ENCODE measurements at places on chromosomes 1 and 21.

DNA sequence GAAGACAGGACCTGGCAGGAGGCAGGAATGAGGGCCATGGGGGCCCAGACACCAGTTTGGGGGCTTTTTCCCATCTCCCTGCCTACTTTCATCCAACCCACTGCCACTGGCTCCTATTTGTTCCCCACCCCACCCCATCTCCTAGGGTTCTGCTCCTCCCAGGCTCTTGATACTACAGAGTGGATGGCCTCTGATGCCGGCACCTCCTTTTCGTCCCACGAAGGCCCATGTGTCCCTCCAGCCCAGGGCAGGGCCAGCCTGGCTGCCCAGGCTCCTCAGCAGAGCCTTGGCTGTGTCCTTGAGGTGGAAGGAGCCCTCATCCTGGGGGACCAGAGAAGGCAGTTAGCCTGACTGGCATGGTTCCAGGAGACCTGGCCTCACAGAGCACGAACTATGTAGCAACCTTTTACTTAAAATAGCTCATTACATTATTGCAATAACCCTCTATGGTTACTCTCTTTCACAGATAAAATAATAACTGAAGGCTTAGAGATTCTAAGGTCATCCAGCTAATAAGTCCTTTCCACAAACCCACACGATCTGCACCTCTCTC is 3.5 kb downstream of the POMGNT1 start:
- no peak for DNase-seq

DNA sequence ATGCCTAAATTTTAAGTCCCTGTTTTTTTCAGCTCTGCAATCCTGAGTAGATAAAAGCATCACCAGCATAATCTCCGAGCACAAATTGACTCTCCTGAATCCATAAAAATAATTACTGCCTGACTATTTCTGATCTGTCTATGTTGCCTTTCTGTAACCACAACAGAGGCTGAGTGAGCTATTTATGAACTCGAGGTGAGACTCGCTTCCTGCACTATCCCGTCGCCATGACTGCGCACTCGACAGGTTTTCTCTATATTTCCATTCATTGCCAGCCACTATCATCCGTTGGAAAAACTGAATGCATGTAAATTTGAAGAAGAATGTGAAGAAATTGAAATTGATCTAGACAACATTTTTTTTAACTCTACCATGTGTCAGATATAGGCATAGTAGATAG is 897.2 kb downstream of the ADGRL2 start:
- no peak for DNase-seq

DNA sequence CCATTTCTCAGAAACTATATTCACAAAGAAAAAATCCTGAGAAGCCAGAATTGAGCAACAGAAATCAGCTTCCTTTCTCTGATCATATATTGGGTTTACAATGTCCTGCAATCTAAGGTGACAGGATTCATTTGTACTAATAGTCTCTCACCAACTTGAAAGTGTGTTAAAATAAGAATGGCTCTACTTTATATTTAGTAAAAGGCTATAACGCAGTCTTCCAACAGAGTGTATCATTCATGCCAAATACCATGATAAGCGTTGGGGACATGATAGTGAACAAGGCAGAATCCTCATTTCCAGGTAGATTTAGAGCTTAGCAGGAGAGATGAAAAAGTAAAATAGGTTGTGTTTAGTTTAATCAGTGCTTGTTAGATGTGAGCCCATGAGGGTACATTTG is 519.2 kb upstream of the ZRANB2 start:
- DNase-seq, result no peak

DNA sequence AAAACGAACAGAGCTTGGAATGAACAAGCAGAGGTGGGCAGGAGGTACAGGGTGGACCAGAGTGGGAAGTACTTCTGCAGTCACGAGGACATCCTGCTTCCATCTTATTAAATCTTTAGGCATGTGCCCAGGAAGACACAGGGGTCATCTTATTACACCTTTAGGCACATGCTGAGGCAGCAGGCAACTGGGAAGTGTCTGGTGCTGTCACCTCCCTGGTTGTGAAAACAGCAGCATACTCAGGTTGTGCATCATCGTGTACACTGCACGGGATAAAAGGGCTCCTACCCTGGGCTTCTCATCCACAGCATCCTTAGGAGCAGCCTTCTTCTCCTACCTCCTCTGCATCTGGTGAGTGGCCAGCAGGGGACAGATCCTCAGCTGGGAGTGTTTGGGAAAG is at the start of gene LCE3C:
LCE3C (plus strand) TSS at position 301 of the 400 bp plus-strand sequence. CDS start 498 bp downstream, outside the sequence.
- no peak for DNase-seq

GRCh38 chr1:22784317-22784716 is 73.7 kb downstream of the EPHB2 start:
- no peak for DNase-seq

GRCh38 chr1:162062542-162063015 is 6.9 kb upstream of the NOS1AP start:
- no peak for DNase-seq

GRCh38 chr1:187689129-187689528 is 860.4 kb downstream of the PLA2G4A start:
- DNase-seq, result no peak

DNA sequence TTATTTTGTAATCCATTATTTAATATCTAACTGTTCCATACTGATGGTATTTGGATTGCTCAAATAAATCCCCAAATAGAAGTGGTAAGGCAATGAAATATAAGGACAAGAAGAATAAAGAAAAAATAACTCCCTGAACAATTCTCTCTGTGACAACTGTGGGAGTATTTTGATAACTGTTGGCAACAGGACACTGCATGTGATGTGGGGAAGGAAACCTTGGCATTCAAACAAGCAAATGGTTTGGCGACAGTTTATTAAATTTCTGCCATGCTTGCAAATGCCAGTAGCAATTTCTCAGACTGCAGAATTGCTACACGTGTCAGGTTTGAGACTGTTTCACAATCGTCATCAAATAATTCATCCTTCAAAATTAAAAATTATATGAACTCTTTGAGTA is 8.6 kb upstream of the MRPL39 start:
- DNase-seq, result no peak

DNA sequence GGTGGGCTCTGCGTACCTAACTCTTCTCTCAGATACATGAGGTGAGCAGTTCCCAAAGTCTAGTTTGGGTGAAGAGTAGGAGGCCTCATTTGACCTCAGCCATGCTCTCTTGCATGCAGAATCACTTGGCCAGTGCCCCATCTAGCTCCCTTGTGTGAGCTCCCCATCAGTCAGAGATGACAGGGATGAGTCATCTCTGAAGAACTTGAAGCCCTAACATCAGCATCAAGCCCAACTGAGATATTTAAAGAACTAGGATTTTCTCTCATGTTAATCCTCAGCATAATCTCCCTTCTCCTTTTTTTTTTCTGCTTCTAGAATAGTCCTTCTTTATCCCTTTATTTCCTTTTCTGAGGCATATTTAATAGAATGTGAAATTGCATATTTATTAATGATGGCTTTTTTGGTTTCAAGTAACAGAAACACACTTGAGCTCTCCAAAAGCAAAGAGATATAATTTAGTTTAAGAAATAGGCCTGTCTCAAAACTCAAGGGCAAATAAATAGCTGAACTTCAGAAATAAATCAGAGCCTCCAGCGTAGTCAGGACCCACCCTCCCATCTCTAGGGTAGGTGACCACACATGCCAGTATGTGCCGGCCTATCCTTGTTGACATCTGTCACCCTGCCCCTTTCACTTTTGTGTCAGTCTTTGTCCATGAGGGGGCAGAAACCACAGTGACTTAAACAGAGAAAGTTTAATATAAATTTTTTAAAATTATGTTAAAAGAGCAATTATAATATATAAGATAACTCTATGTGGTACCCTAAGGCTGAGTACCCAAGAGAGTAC is 112.3 kb downstream of the TSEN15 start:
- DNase-seq, result peak; percentile 77

- no peak for DNase-seq
Observed at GRCh38 chr1:198253259-198253658, 96.5 kb downstream of the NEK7 start.

- no peak for DNase-seq
Observed at GRCh38 chr1:116433275-116434257, 60.5 kb downstream of the ATP1A1 start.

GRCh38 chr1:223727541-223727940 is 15.2 kb downstream of the CAPN2 start:
- no peak for DNase-seq

DNA sequence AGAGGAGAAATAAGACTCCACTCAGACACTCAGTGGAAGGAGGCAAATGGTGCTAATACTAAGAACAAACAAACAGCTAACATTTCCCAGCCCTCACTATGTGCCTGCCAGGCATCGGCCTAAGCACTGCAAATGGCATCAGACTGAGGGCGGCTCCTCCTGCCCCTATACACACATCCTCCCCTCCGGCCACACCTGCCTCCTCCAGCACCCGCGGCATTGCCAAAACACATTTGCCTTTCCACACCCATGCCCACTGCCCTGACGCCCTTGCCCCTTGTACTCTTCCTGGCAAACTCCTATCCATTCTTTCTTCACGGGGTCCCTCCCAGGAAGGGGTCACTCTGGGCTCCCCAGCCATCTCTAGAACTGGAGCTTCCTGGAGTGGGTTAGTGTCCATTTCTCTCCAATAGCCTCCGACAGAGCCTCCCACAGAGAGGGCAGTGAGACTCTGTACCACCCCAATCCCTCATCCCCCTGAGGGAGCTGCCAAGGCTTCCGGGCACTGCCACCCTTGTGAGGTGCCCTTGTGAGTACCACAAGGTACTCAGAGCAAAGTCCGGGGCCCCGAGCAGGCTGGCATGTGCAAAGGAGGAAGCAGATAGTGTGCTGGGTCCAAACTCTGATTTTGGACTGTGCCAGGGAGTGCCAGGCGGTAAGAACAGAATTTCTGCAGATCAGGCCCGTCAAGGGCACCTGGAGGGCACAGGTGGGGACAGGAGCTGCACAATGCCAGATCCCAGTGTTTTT is 959 bp downstream of the AKR7A3 start:
- no peak for DNase-seq

GRCh38 chr21:17089091-17089491 is 423.8 kb upstream of the CXADR start:
- no peak for DNase-seq

GRCh38 chr1:203325418-203326091 is 20.2 kb downstream of the BTG2 start:
- no peak for DNase-seq

GRCh38 chr1:182601416-182601786 is 2.8 kb downstream of the RGS16 start:
- peak; percentile 72 for DNase-seq

- no peak for DNase-seq
Observed at GRCh38 chr1:41927118-41927517, 8.4 kb upstream of the HIVEP3 start.

DNA sequence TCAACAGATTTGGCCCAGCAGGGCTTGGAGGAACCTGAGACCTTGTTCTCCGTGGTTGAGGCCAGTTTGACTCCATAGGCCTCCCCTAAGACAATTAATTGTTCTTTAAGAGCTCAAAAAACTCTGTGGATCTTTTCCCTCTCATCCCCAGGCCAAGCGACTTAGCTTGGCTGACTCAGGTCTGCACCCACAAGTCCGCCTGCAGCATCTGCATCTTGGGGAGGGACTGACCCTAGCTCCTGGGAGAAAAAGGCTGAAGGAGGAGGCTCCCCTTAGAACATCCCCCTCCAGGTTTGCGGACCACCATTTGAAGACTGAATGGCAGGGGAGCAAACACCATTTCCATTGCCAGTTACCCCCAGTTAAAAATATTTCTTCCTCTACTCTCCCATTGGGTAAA is 1.5 kb upstream of the HES2 start:
- DNase-seq, result no peak

DNA sequence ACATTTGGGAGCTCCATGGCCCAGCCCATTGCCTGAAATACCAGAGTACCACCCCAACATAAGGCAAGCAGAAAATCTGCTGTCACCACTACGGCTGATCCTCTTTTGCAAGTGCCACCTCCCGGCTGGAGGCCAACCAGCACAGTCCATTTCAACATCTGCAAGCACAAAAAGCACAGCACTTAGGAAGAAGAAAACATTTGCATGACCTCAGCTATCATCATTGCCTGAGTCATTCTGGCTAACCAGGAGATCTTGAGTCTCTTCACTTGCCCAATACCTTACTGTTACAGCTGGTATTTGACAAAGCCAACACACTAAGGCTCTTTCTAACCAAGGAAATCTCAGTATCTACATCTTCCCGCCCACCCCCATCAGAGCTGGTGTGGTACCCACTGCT is 55.9 kb downstream of the NEK7 start:
- DNase-seq, result no peak

- no peak for DNase-seq
Observed at GRCh38 chr1:59549903-59550302, 253.0 kb downstream of the FGGY start.

GRCh38 chr21:42632771-42633690 is 20.4 kb upstream of the PDE9A start:
- DNase-seq, result no peak

DNA sequence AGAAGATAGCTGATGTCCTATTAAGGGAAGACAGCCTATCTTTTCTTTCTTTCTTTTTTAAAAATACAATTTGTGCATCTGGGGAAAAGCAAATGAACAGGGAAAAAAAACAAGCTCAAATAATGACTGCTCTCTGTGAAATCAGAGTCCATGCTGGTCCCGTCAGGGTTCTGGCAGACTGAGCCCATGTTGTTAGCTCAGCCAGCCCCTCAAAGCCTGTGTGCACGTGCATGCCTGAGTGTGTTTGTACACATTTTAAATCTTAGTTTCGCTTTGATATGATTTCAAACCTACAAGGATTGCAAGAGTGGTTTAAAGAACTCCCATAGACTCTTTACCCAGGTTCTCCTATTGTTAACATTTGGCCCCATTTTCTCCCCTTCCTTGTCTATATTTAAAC is 231.8 kb upstream of the GREM2 start:
- no peak for DNase-seq

GRCh38 chr1:204072931-204073836 is at the start of gene SOX13:
Gene SOX13 (plus strand): TSS chr1:204073115. CDS start chr1:204112916, 39,801 bp downstream.
- DNase-seq, result peak; percentile 4

DNA sequence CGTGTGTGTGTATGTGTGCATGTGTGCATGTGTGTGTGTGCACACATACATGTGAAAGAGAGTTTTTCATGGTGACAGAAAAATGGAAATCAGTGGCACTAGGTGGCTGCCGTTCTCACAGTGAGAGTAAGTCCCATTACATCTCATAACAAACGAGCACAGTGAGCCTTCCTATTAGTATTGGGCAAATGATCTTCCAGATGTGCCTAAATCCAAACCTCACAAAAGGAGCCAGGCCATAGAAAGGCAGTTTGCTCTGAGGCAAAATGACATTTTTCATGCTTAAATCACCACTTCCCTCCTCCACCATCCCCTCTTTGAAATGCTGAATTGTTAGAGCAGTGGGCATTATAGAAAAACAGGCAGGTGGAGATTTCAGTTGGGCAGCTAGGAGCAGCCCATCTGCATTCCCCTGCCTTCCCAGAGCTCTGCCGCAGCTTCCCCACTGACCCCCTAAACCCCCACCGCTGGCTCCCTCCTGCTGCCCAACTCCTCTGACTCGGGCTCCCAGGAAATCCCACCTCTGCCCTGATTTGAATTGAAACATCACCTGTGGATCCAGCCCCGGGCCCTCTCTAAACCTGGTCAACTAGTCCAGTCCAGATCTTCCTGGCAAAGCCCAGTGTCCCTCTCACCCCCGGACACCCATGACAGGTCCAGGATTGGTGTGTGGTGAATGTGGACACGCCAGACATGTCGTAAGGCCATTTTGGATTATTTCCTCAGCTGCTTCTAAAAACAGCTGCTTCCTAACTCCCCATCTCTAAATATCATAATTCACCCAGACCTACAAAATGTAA is 190.5 kb downstream of the SEC16B start:
- no peak for DNase-seq

GRCh38 chr1:53572815-53573173 is 113.6 kb downstream of the DMRTB1 start:
- no peak for DNase-seq

Measured in T-helper 1 cell (primary cell).